ENCODE measurements at places on chromosomes 12 and 14. TPM values are rescaled to one million over a fixed set of nuclear protein-coding genes. Genes with fewer than 3 reads are reported as not detected.
A peak's percentile ranks its signal among the peaks of the same experiment; 100 is the strongest.

GRCh38 chr12:78457938-78458337 is 406.6 kb upstream of the SYT1 start:
- no peak for DNase-seq

GRCh38 chr12:51335931-51336330 is 10.5 kb downstream of the CELA1 start:
- no peak for DNase-seq

DNA sequence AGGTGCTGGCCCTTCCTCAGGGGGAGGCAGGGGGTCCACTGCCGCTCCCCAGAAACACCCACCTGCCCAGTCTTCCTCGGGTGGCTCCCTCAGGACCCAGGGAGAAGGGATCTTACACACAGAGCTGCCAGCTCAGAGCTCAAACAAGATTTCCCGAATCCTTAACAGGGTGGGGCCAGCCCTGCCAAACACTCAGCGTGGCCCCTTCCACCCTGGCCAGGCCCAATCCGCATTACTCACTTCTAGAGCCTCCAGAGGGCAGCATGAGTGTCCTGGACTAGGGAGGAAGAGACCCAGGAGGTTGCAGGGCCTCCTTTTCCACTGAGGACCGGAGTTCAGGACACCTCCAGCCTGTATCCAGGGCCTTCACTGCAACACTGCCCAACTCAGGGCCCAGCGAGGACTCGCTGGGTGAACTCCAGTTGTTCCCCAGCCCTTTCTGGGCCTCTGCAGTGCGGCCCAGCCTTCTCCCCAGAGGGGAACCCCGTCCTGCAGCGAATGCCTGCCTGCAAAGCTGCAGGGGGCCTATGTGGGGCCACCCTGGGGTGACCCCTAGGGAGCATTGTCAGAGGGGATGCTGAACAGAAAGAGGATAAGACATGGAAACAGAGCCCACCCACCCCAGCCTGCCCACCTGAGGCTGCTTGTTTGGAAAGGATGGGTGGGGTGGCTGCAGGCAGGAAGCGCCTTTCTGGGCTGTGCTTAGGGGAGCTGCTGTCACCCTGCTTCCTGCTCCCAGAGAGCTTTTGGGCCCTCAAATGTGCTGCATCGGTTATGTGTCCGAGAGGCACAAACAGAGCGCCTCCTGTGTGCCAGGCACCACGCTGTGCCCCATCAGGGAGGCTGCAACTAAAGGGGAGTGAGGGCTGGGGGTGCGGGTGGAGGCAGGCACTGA is 43.8 kb downstream of the CCNK start:
- DNase-seq: peak; percentile 46

GRCh38 chr12:19572920-19573558 is 133.7 kb downstream of the AEBP2 start:
- no peak for DNase-seq

ESR2 gene
- total RNA-seq: 0.69 TPM

TMEM117 gene
- total RNA-seq: 7.9 TPM

DNA sequence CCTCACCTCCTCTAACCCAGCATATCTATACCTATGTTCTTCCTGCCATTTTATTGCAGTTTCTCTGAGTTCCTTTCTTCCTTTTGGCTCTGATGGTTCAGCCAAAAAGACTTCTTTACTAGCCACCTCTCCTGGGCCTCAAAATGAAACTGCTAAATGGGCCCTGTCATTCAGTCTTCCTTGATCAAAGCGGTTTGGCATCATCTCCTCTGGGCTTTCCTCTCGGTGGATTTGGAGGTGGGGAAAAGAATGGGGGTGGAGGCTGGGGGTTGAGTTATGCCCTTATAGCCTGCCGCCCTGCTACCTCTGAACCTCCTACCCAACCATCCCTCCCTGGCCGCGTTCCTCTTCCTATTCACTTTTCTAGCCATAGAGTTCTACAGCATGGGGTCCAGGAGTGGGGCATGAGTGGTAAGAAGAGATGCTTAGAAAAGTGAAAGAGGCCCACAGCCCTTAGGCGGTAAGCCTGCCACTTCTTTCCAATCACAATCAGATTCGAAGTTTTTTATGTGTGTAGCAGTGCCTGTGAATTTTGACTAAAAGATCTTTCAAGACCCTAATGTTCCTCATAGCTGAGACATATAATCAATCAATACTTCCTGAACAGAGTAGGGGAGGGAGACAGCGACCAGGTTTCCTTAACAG is 2.5 kb downstream of the AJUBA start:
- no peak for DNase-seq

TCL1A gene
- not detected for total RNA-seq

GRCh38 chr14:51070726-51071125 is 24.2 kb downstream of the TRIM9 start:
- no peak for DNase-seq

CD163L1 gene
- 14.0 TPM for total RNA-seq

ESYT1 gene
- 27.7 TPM for total RNA-seq

CSAD gene
- 6.5 TPM for total RNA-seq

DNA sequence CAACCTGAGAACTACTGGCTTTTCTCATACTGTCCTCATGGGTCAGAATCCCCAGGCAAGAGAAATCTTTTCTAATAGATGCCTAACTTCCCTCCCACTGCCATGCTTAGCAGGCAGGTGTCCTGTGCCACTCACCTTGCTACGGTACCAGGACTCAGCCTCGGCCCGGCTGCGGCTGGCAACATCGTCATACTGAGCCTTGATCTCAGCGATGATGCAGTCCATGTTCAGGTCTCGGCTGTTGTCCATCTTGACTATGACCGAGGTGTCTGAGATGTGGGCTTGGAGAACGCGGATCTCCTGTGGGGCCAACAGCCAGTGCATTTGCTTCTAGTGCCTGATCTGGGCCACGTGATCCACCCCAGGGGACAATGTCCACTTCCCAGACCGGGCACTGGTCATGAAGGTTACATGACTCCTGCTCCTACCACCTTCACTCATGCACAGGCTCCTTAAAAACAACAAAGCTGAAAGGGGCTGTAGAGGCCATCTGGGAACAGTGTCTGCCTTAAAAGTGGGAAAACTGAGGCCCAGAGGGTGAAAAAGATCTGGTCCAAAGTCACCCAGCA is 4.1 kb downstream of the KRT85 start:
- no peak for DNase-seq

- no peak for DNase-seq
Measured at GRCh38 chr12:64123448-64123847, 98.6 kb downstream of the KICS2 start.

PPP2R5E gene
- 40.0 TPM for total RNA-seq

DNA sequence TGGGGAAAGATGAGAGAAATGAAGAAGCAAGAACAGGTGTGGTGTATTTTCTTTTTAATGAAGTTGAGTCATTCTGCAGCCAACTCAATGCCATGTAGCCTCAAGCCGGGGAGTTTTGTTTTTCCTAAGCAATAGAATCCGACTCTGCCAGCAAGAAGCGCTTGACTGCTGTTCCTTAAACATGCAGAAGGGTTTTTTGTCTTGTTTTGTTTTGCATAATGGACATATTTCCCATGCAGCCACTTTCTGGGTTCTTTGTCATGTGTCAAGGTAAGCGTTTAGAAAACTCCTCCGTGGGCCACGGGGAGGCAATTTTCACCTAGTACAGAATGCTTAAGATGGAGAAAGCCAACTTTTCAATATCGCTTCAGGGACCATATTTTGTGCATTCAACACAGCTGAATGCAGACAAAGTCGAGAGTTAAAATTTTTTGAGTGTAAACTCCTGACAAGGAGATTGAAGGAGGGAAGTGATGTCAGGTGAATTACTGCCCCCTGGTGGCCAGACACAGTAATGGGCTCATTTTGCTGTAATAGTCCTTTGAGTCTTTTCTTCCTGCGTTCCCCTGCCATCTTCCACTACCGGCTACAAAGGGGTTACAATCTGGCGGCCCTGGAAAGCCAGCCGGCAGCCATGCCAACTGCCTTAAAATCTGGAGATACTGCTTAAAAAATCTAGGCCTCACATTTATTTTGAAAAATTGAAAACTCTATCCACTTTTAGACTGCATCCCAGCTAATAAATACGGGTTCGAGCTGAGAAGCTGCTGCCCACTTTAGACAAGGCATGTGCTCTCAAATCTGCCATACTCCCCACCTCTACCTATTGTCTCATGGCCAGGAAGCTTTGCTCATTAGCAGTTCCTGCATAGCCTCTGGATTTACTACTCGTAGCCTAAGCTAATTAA is 3.2 kb upstream of the FICD start:
- DNase-seq: peak; percentile 71

PTPN21 gene
- 46.6 TPM for total RNA-seq

GRCh38 chr12:124874988-124875802 is 11.5 kb upstream of the SCARB1 start:
- no peak for DNase-seq

GRCh38 chr14:101709962-101710931 is 51.3 kb upstream of the PPP2R5C start:
- DNase-seq: no peak

BATF gene
- total RNA-seq: 1.1 TPM

IFI27L1 gene
- total RNA-seq: 17.3 TPM

MSI1 gene
- total RNA-seq: 5.4 TPM
